ENCODE measurements at places on chromosomes 2 and 18. TPM values are rescaled to one million over a fixed set of nuclear protein-coding genes. Genes with fewer than 3 reads are reported as not detected.

CSRNP3 gene
- 1.7 TPM for total RNA-seq

MEP1B gene
- not detected for total RNA-seq

RBM44 gene
- under 0.01 TPM for total RNA-seq

RIT2 gene
- total RNA-seq = not detected

DHRS9 gene
- total RNA-seq = not detected

DSG1 gene
- total RNA-seq = not detected

UGT1A10 gene
- not detected for total RNA-seq

ARHGEF33 gene
- not detected for total RNA-seq

NFATC1 gene
- 2.7 TPM for total RNA-seq

HOXD12 gene
- total RNA-seq = not detected

SPATA3 gene
- not detected for total RNA-seq

SNORC gene
- 1.5 TPM for total RNA-seq

CAPN14 gene
- under 0.01 TPM for total RNA-seq
